NCI-H187 treated with DMSO at 0.1 percent for 48 hours (cell line): ENCODE measurements at places on chromosomes 1 and 21.

- no peak for DNase-seq
These were observed 17.0 kb downstream of the CD34 start for GRCh38 chr1:207893737-207894582.

DNA sequence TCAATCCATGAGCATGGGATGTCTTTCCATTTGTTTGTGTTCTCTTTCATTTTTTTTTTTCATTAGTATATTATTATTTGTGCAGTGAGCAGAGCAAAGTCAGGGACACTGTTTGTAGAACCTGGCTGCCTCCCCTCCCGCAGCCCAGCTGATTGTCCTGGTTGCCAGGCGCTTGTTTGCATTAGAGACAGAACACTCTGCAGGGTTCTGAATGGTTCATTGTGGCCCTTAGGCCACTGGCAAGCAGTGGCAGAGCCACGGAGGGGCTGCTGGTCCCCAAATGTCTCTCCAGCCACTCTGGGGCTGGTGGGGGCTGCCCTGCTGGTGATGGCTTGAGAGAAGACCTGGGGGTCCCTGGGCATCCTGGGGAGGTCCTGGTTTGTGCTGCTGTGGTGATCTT lies 29.0 kb downstream of the ETS2 start:
- no peak for DNase-seq

DNA sequence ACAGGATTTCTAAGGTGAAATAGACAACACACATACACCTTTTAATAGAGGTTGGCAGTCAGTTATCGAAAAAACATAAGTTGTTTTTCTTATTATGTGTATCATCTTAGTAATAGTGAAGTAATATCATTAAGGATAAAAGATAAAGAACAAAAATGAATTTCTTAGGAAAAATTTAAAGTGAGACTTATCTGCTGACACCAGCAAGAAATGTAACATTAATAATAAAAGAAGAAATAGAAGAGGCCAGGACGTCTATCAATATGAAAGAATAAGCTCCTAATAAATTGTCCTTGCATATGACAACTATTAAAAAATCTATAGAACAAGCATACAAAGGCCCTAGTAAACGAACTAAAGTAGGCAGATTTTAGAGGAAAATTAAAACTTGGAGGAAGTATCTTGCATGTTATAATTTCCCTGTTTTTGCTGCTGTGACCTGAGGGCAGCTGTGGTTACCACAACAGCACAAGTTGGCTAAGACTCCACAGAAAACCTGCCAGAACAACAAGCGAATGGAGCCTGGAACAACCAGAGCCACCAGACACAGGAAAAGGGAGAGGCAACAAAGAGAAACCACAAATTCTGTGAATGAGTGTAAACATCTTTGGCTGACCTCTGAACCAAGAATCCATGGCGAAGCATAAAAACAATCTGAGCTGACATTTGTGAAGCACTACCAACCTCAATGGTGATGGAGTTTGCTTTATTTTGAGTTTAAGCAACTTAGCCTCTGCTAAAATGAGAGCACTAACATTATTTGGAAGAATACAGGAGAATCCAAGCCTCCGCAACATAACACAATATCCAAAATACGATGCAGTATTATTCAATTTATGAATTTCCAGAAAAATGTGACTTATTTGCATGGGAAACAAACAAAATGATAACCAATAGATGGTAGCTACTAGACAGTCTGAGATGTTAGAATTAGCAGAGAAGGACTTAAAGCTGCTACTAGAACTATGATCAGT lies 207.5 kb downstream of the KCNT2 start:
- no peak for DNase-seq

GRCh38 chr1:185969524-185969991 lies 235.4 kb downstream of the HMCN1 start:
- no peak for DNase-seq

DNA sequence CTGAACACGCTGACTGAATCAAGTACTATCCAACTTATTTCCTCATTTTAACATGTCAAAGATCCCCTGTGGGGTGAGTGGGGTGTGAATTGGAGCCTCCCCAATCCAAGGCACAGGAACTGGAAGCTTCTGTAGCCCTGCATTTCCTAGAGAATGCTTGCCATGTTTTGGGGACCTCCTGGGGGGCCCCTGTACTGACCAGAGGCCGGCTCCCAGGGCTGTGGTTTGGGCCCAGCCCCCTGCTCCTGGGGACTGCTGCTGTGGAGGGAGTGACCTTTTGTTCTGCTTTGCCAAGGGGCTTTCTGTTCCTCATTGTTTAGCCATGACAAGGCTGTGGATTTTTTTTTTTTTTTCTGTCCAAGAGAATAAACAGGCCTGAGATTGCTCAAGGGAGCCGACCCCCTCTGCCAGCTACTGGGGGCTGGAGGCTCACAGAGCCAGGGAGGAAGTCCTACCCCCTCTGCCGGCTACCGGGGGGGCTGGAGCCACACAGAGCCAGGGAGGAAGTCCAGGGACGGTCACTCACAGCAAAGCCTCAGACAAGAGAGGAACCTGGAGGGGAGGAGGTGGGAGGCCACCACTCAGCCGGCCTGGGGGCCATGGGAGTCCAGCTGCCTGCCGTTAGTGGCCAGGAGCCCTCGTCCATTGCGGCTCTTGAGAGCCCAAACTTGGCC lies 17.4 kb downstream of the TNFRSF1B start:
- no peak for DNase-seq

GRCh38 chr21:25283720-25284119 lies 323.6 kb downstream of the MRPL39 start:
- no peak for DNase-seq

- no peak for DNase-seq
These were observed 59.4 kb upstream of the FMOD start for GRCh38 chr1:203410182-203410900.

DNA sequence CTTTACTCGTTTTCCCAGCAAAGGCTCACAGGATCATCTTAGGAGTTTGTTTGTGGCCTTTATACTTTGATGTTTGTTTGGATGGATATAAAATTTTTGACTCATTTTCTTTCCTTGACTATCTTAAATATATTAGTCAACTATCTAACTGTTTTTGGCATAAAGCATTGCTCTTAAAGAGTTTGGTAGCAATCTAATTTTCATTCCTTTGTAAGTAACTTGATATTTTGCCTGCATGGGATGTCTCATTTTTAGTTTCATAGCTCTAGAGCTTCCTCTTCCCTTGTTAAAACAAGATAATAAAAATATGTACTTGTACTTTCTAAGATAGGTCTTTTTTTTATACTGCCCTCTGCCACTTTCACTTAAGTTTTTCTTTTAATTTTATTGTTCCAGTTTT lies 161.9 kb downstream of the MAGI3 start:
- DNase-seq, result no peak

GRCh38 chr1:171803045-171803444 lies 21.6 kb downstream of the METTL13 start:
- DNase-seq, result no peak

DNA sequence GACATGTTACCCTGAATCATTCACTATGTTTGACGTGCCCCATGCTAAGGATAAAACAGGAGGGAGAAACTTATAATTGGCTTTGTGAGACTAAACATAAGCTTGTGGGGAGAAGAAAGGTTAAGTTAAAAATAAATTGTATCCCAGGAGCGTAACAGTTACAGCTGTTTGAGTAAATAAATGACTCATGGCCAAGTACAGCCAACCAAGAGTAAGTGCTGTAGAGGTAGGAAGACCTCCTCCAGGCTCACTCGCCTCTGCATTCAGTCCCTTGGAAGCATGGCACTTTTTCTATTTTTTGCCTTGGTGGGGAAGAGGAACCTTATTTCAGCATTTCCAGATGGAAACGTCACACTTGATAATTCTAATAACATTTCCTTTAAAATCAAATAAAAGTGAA lies 116.5 kb downstream of the ZP4 start:
- DNase-seq, result no peak

DNA sequence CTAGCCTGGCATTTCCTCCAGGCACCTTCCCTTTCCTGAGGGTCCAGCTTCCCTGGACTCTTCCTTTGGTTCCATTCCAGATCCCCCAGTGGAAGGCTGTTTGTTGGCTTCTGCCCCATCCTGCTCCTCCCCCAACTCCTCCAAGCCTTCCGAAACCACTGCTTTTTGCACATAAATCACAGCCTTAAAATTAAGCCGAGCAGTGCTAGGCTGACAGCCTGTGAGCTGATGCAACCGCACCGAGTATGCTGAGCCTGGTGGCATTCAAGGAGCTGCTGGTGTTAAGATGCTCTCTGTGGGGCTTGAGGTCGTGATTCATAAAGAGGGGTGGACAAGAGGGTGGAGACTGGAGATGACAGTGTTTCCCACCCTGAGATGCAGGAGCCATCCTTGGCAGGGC lies 266.6 kb upstream of the C1orf174 start:
- DNase-seq, result no peak

- no peak for DNase-seq
These were observed 75.9 kb upstream of the GREM2 start for GRCh38 chr1:240687820-240688219.

GRCh38 chr1:222306011-222306410 lies 241.9 kb downstream of the HHIPL2 start:
- DNase-seq, result no peak

- DNase-seq, result peak; percentile 49
These were observed 509 bp downstream of the PIK3R3 start for GRCh38 chr1:46131712-46132528.

- no peak for DNase-seq
These were observed 56.5 kb downstream of the WARS2 start for GRCh38 chr1:119083980-119084379.

DNA sequence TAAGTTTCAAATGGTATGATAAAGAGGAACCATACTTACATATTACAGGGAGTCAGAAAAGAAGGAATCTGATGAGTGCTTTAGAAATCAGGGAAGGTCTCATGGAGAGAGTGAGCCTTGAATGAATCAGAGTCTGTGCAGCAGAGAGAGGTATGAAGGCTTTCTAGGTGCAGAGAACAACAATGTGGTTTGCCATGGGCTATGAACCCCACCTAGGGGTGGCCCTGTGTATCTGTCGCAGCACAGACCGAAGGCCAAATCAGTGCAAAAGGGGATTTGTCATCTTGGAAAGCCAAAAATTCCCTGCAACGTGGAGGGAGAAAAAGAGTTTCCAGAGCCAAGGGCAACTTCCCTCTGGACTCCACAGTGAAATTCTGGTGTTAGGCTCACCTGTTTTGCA lies 3.5 kb downstream of the PAPPA2 start:
- DNase-seq, result no peak

DNA sequence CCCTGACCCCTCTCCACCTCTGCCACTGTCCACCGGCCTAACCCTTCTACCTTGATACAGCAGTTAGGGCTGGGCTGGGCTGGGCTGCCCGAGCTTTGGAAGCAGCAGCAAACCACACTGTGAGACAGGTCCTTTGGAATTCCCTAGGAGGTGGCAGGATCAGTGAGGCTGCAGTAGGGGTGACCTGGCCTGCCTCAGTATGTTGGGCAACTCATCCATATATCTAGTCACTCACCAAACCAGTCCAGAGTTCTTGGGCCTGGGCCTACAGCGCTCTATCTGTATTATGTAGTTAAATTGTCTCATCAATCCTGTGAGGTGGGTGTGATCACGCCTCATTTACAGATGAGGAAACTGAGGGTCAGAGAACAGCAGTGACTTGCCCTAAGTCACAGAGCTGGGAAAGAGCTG lies 13.3 kb upstream of the SYNC start:
- no peak for DNase-seq

DNA sequence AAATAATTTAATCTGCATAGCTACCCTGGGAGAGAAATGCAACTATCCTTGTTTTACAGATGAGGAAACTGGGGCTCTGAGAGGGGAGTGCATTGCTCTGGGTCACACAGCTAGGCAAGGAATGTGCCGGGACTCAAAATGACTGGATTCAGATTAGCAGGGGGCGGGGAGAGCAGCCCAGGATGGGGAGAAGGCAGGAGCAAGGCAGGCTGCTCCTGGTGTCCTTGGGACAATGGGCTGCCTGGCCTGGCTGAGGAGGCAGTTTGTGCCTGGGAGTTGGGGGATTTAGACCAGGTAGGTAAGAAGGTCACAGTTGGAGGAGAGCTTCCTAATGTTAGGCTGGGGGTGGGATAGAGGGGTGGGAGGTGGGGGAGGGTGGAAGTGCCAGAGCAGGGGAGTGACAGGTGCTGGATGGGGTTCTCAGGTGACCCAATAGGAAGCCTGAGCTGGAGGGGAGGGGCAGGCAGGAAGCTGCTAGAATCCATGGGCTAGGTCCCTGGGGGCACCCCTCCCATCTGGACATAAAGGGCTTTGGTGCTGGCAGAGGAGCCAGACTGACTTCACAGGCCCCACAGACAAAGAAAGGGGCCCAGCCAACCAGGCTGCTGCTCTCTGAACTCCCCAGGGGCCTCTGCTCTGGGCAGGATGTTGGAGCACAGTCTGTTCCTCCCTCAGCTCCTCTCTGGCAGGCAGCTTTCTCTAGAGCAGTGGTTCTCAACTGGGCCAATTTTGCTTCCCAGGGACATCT lies 29.0 kb downstream of the TRIM62 start:
- peak; percentile 59 for DNase-seq

DNA sequence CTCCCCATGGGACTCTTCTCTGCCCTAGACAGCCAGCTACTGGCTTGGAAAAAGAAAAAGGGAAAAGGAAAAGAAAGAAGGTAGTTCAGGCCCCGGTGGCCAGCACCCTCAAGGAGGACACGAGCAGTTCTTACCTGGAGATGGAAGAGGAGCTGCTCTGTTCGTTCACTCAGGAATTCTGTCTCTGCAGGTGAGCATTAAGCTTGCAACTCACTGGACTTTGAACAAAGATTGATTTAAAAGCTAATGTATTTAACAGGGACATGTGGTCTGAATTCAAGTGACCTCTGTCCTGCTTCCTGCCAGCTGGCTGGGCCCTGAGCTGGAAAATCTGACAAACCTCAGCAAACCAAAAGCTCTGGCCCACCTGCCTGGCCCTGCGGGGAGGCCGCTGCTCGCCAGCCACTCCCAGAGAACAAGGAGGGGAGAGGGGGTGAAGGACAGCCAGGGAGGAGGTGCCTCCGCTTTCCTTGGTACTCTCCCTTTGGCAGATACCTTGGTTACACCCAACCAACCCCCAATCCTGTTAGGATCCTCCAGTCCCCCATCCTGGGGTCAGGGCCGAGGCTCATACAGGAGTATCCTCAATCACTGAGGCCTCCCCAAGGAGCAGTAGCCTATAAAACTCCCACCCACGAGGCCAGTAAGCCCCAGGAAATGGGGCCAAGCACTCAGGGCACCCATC lies at the start of gene PDZK1:
TSS of gene PDZK1 (minus strand) at position 186 of the 685 bp plus-strand sequence. CDS start 19,347 bp downstream, outside the sequence.
- no peak for DNase-seq

GRCh38 chr1:9441451-9442133 lies 97.7 kb upstream of the SLC25A33 start:
- no peak for DNase-seq

DNA sequence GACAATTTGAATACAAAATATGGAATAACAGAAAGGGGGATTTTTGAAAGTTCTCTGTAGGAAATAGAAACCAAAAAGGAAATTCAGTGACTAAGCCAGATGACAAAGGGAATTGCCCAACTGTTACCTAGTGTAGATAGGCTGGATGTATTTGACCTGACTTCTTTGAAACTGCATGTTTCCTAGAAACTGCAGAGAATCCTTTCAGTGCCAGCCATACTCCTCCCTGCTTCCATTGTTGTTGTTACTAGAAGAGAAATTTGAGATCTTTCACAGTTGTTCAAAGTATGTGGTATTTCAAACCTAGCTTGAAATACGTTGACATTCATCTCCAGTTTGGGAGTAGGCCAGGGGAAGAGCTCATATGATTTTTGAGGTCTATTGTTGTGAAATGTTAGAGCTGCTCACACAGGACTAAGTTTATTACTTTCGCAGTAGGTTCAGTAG lies 1.8 kb upstream of the GBP5 start:
- DNase-seq, result no peak
